ENCODE measurements at places on chromosomes 4 and X. TPM values are rescaled to one million over a fixed set of nuclear protein-coding genes. Genes with fewer than 3 reads are reported as not detected.

Gene PRKX
- total RNA-seq = 8.1 TPM

Gene NEXMIF
- 2.3 TPM for total RNA-seq

Gene ZNF280C
- 4.0 TPM for total RNA-seq

Gene SSX4B
- not detected for total RNA-seq

Gene ALPK1
- 20.0 TPM for total RNA-seq

Gene PASD1
- total RNA-seq = not detected

Gene GPRASP1
- 36.3 TPM for total RNA-seq

Gene TCEAL4
- 334 TPM for total RNA-seq

Gene GUCY1B1
- 34.1 TPM for total RNA-seq

Gene CAPN6
- 0.63 TPM for total RNA-seq

Gene RTL9
- total RNA-seq = 0.07 TPM

Gene IL3RA
- total RNA-seq = 13.5 TPM

Gene TKTL1
- total RNA-seq = 0.42 TPM

Gene STPG2
- total RNA-seq = not detected

Gene MMRN1
- 7.3 TPM for total RNA-seq

Gene GPR50
- total RNA-seq = not detected
